SHP77 treated with DMSO at 0.1 percent for 48 hours (cell line): ENCODE measurements at places on chromosomes 7 and 10.

DNA sequence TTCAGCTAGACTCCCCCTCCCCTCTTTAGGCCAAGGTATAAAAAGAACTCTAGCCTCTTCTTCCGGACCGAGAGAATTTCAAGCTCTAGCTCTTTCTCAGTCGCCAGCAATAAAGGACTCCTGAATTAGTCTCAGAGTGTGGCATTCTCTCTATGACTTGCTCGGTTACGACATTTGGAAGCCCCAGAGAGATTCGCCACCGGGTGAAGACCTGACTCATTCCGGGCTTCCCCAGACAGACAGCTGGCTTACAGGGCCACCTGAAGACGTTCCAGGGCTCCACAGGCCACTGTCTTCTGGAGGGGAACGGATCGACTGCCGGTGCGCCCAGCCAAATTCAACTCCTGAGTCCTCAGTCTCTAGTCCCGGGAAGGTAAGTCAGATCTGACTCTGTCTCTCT lies at the start of gene AKR1B15:
Gene AKR1B15 (plus strand): TSS at position 234 of the 400 bp plus-strand sequence. CDS start 15,510 bp downstream, outside the sequence.
- DNase-seq = no peak

- DNase-seq = no peak
These were observed 70.9 kb downstream of the WIPF3 start for GRCh38 chr7:29877196-29877595.

- no peak for DNase-seq
These were observed 10.9 kb downstream of the CYP17A1 start for GRCh38 chr10:102826148-102826796.

- DNase-seq = no peak
These were observed 48.4 kb downstream of the TES start for GRCh38 chr7:116258734-116259133.

- DNase-seq = peak; percentile 67
These were observed at the start of gene DLD for GRCh38 chr7:107890962-107891635. Gene DLD (plus strand): TSS chr7:107891183. CDS start chr7:107891251, 68 bp downstream.

GRCh38 chr7:103605640-103606039 lies 159.6 kb upstream of the SLC26A5 start:
- no peak for DNase-seq
